Activated CD4-positive, alpha-beta T cell treated with anti-CD3 and anti-CD28 coated beads, Interleukin-2, amount 50 U/mL, for 16 hours (primary cell): ENCODE measurements at places on chromosomes 3 and 15.

DNA sequence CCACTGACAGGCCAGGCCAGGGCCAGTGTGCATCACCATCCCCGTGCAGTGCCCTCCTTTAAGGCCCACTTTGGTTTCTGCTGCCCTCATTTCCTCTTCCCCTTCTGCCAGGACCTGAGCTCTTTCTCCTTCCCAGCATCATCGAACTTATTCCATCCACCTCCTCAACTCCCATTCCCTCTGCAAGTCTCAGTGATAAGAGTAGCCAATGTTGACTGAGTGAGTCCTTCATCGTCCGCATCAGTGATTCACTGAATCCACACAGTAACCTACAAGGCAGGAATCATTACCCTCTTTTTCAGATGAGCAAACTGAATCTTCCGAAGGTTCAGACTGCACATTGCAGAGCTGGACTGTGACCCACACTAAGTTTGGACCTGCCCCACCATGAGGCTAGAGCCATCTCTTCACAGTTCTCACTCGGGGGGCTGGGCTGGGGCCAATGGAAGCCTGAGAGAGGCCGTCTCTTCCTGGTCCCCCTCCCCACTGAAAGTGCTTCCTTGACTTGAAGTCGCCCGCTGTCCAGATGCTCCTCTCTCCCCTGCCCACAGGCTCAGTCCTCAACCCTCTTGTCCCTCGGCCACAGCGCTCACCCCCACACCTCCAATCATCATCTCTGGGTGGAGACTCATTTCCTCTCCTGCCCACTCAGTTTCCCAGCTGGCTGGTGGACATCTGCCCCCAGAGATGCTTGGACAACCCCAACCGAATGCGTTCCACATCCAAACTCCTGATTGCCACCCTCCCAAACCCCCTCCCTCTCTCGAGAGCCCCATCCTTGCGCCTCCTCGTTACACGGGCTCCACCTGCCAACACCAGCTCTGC is 15.2 kb upstream of the ANPEP start:
- DNase-seq, result no peak

GRCh38 chr3:37625690-37626360 is 235.9 kb upstream of the CTDSPL start:
- DNase-seq, result no peak

DNA sequence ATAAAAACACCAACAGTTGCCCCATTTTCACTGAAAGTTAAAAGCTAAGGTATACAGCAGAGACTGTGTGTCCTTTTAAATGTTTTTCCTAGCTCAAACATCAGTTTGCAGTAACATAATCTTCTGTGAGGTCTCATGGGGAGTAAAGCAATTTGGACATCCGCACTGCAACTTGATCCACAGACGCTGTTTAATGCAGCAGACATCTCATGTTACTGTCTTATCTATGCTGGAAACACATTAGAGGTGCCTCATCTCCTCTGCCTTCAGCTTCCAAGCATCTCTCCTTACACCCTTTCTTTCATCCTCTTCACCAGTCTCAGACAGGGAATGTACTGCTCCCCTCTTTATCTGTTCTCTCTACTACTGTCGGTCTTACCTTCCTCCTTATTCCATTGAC is 53.7 kb upstream of the ATP11B start:
- DNase-seq, result no peak

GRCh38 chr3:56190771-56191305 is 277.4 kb downstream of the ERC2 start:
- no peak for DNase-seq

- DNase-seq, result no peak
Observed at GRCh38 chr15:52162260-52162659, 28.9 kb downstream of the GNB5 start.

- DNase-seq, result no peak
Observed at GRCh38 chr3:52405601-52406110, 39.2 kb downstream of the SEMA3G start.

GRCh38 chr15:65533057-65533756 is 2.9 kb downstream of the HACD3 start:
- DNase-seq, result no peak

DNA sequence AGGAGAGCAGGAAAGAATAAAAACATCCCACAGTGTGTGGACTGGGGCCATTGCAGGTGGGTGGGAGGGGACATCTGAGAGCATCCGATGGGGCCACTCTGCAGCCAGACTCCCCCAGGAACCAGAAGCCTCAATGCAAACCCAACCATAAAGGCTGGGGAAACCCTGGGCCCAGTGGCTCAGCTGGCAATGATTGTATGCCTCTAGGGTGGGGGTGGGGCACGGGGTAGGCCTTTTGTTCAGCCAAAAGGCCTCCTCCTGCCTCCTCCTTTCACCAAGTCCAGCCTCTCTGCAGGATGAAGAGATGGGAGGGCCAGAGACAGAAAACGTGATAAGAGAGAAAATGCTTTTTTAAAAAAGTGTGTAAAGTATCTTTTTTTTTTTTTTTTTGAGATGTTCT is 45.5 kb upstream of the HERC1 start:
- no peak for DNase-seq

DNA sequence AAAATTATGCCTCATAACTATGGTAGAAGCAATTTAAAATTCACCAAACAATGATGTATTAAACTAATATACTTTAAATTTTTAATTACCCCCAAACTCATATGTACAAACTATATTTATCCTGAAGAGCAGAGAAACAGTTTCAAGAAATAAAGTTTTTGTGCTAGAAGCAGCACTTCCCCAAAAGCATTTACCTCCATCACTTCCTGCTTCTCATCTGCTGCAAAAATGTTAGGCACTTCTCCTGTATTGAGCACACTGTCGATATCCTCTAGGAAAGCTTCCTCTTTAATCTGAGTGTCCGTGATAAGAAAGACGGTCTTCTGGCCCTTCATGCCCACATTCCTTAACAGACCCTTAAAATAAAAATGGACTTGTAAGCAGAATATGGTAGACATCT is 101.5 kb upstream of the ASB14 start:
- DNase-seq, result no peak

DNA sequence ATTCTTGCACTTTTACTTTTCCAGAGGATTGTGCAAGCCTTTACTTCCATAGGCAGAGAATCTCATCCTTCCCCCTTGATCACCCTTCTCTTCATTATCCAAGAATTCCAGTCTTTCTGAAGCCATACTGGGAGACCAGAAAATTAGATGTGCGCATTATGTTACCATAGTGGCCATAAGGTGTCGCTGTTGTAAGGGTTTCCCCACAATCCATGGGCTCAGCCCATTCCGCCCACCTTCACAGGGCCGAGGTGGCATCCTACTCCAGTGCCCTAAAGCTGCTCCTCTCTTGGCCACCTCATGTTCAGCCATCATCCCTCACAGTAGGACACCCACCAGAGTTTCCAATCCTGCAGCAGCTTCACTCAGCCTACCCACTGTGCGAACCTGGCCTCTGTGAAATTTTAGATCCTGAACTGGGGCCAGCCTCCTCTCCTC is 35.0 kb downstream of the CTSH start:
- peak; percentile 25 for DNase-seq

DNA sequence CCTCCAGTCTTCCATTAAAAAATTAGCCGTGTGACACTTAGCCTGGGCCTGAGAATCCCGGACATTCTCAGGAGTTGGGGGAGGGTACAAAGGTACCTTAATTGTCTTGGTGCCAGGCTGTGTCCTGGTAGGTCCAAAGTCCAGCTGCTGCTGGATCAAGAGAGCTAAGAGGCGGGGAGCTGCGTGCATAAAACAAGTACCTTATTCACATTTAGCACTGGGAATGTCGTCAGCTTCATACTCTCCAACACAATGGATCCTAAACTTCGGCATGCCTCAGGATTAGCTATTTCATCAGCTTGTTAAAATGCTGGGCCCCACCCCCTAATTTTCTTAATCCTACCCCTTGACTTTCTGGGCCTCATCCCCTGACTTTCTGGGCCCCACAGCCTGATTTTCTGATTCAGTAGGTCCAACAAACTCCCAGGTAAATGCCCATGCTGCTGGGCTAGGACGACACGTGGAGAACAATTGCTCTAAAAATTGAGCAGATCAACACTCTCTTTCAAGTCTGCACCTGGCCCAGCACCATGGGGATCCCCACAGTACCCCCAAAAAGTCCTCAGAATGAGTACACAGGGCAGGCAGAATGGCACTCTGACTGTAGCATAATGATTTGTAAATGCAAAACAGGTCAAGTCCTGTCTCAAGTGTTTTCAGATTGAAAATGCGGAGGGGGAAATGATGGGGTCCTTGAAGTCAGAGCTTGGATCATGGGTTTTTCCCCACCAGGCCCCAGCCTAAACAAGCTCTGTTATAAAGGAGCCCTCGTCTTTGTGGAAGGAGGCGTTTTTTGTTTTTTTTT is 5.6 kb upstream of the AEN start:
- no peak for DNase-seq

- no peak for DNase-seq
Observed at GRCh38 chr15:33314069-33314468, 3.3 kb downstream of the RYR3 start.

DNA sequence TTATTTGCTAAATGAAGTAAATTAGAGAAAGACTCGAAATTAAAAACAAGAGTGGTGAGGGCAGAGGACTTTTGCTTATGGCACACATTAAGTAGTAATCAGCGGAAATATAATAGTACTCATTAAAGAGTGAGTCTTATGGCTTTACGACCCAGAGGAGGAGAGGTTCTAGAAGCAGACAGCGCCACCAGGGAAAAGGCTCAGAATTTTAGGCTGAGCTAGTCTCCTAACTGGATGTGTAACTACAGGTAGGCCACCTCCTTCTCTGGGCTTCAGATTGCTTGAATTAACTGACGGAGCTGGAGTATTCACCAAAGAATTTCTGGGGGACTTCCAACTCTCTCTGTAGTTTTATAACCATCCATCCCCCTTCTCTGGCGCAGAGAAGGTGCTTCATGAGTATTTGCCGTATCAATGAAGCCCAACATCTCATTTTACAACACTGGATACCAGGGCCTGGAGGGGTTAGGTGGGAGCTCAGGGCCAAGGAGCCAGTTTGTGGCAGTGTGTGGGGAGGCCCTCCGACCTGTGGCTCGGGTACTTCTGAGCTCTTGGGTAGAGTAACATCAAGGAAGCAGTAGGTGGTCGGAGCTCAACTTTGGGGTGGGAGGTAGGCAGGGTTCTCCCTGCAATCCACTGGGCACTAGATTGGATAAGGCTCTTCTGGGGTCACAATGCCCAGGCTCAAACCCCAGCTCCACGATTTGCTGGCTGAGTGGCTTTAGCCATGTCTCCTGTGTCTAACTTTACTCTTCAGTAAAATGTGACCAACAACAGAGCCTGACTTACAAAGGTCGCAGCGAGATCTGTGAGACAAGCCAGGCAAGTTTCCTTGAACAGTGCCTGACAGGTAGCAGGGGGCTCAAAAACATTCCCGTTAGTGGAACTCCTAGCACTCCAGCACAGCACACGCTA is 1.1 kb downstream of the CHCHD4 start:
- no peak for DNase-seq

DNA sequence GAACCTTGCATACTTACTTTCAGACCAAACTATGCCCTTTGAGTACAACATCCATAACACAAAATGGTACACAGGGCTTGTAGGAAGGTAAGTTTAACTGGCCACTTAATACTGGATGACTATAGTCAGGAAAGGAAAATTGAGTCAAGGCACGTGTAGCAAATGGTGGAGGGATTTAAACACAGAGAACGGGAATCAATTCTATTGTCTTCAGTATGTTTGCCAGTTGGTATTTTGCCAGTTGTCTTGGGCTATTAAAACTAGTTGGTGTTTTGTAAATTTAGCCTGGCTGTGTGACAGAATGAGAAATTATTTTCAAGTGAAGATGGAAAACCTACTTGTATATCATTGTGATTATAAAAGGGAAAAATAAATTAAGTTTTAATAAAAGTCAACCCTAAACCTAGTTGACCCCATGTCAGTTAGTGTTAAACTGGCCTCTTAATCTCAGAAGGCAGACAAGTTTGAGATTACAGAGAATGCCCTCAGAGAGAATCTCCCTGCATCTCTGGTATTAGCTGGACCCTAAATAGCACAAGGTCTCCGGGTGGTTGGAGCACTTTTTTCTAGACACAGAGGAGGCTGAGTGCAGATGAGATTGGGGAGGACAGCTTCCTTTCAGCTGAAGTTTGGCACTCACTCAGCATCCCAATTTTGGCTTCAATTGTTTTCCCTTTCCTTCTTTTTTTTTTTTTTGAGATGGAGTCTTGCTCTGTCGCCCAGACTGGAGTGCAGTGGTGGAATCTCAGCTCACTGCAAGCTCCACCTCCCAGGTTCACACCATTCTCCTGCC is 91.2 kb downstream of the MB21D2 start:
- DNase-seq, result no peak

DNA sequence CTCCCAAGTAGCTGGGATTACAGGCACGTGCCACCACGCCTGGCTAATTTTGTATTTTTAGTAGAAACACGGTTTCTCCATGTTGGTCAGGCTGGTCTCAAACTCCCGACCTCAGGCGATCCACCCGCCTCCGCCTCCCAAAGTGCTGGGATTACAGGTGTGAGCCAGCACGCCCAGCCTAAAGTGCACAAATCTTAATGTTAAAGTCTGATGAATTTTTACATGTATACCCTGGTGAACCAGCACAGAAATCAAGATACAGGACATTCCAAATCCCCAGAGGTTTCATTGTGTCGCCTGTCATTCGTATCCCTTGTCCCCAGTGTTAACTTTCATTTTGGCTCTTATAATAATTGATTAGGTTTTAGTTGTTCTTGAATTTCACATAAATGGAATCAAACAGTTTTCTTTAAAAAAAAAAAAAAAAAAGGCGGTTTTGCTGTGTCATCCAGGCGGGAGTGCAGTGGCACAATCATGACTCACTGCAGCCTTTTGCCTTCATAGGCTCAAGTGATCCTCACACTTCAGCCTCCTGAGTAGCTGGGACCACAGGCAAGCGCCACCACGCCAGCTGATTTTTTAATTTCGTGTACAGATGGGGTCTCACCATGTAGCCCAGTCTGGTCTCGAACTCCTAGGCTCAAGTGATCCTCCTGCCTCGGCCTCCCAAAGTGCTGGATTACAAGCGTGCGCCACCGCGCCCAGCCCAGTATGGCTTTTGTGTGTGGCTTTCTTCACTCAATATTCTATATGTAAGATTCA is 1.5 kb upstream of the TM4SF19 start:
- DNase-seq, result peak; percentile 15

GRCh38 chr3:186997061-186997460 is 66.7 kb downstream of the ST6GAL1 start:
- no peak for DNase-seq

- DNase-seq, result no peak
Observed at GRCh38 chr15:36008719-36009118, 462.8 kb upstream of the DPH6 start.

DNA sequence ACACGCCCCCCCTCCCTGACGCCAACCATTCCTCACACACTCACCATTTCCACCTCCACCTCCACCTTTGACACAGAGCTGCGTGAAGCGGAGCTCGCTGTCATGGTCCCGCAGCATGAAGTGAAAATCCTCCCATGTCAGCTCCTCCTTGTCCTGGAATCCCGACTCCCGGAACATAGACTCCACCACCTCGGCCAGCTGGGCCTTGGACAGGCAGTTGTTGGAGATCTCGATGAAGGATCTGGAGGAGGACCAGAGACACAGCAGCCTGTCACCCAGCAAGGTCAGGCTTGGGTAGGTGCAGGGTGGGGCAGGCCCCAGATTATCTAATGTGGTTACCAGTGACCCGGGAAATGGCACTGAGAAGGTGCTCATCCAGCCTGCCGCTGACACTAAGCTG is 12.2 kb downstream of the DUOX2 start:
- DNase-seq, result no peak

- no peak for DNase-seq
Observed at GRCh38 chr15:100493213-100493612, 35.5 kb downstream of the CERS3 start.
